ENCODE measurements at places on chromosomes 1 and 21.

DNA sequence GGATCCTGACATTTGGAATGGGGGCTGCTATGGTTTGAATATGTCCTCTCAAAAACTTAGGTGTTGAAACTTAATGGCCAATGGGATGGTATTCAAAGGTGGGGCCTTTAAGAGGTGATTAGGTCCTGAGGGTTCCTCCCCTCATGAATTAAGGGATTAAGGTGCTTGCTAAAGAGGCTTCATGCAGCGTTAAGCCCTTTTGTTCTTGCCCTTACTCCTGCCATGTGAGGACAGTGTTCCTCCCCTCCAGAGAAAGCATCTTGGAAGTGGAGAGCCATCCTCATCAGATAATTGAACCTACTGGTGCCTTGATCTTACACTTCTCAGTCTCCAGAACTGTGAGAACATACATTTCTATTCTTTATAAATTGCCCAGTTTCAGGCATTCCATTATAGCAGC lies 146.6 kb downstream of the KCNJ6 start:
- DNase-seq = no peak

GRCh38 chr21:42277593-42277992 lies 37.6 kb downstream of the TFF3 start:
- no peak for DNase-seq

- DNase-seq = no peak
Measured at GRCh38 chr1:109214695-109215623, 1.2 kb downstream of the SARS1 start.

DNA sequence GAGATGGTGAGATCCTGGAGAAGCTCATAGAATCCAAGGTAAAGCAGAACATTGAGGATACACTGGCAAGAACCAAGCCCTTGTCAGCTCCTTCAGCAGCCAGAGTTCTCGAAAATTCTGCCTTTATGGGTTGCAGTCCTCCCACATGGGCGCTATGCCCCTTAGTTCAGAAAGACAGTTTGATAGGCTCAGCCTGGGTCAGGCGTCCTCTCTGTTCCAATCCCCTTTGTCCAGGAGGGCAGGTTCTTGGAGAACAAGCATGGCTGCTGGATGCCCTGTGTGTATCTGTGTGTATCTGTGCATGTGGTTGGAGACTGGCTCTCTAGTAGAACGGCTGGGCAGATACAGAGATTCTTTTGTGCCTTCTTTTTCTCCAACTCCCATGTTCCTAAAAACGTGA lies 8.0 kb upstream of the NBL1 start:
- no peak for DNase-seq

DNA sequence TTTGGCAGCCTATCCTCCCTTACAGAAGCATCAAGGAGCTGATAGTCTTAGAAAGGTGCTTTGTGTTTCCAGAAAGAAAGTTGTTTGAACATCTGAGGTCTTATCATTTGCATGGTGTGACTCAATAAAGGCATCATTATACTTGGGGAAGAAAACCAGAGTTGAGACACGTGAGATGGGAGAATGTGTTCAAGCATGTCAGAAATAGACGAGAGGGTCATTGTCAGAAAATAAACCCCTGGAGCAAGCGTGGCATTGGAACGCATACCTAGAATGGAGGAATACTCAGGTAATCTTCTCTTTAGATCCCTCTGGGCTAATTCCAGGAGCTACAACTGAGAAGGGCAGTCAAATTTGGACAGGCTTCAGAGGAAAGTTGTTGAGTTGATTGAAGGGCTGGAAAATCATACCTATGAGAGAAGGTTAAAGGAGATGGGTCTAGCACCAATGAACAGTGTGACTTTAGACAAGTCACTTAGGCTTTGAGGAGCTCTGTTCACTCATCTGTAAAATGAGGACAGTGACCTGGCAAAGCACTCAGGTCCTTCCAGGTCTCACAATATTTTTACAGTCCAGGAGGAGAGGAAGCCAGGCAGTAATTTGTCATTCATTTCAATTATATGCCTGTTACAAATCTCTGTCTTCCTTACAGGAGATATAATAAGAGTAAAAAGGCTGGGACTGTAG lies 101.3 kb upstream of the C1orf21 start:
- DNase-seq = no peak

DNA sequence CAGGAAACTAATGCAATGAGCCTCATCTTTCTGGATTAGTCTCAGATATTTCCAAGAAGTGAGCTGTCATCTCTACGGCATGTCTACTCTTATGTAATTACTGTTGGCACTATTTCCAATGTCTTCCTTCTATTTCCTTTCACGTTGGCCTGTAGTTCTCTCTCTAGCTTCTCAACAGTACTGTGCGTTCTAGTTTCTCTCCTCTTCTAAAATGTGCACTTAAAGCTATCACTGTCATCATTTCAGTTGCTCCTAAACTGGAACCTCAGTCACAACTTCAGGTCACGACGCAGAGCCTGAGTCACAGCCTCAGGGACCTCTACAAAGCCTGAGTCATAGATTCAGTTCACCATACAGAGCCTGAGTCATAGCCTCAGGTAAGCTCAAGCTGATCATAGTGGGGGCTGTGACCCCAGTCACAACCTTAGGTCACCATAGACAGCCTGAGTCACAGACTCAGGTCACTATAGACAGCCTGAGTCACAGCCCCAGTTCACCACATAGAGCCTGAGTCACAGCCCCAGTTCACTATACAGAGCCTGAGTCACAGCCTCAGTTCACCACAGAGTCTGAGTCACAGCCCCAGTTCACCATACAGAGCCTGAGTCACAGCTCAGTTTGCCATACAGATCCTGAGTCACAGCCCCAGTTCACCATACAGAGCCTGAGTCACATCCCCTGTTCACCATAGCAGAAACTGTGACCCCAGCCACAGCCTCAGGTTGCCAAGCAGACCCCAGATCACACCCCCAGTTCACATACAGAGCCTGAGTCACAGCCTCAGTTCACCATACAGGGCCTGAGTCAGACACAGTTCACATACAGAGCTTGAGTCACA lies 13.0 kb downstream of the WNT9A start:
- no peak for DNase-seq

- peak; percentile 25 for DNase-seq
Measured at GRCh38 chr1:244242446-244242845, 191.4 kb downstream of the ZBTB18 start.

- no peak for DNase-seq
Measured at GRCh38 chr1:153032677-153033308, 1.8 kb downstream of the SPRR1B start.

DNA sequence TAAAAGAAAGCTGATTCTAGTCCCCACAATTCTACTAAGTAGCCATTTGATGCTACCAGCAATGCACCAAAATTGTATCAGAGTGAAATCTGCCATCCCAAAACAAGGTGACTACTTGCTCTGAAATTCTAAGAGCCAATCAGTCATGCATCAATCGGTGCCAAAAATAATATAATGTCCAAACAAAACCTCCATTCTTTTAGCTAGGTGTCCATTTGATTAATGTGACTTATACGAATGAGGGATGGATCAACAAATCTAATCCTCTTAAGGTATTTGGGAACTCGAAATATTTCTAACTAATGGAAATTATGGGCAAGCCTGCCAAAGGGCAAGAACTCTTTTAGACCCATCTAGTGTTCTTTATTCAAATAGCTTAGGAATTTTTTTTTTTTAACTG lies 66.4 kb upstream of the NEK2 start:
- no peak for DNase-seq

DNA sequence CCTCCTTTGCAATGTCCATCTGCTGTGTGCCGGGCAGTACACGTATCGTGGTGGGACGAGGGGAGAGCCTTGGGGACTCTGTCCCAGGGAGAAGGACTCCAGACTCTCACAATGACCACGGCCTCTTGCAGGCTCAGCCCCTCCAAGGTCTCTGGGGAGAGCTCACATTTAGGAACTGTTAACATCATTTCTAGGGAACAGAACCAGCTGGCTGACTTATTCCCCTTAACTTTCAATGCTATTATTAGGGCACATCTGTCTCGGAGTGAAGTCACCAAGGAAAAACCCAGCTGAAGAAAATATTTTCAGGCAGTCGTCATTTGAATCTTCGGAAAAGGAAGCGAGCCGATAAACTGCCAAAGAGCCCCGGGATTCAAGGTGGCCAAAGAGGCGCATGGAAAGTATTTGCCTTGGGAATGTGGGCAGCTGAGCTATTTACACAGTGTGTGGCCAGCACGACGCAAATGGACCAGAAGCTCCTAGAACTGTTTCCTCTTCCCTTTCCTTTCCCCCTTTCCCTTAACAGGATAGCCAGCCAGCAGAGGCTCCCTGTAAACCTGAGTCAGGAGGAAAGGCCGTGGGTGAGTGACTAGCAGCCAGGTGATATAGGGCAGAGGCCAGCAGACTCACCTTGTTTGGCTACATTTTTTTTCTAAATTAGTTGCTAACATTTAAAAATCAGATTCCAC lies 74.5 kb downstream of the ITPKB start:
- DNase-seq = no peak

DNA sequence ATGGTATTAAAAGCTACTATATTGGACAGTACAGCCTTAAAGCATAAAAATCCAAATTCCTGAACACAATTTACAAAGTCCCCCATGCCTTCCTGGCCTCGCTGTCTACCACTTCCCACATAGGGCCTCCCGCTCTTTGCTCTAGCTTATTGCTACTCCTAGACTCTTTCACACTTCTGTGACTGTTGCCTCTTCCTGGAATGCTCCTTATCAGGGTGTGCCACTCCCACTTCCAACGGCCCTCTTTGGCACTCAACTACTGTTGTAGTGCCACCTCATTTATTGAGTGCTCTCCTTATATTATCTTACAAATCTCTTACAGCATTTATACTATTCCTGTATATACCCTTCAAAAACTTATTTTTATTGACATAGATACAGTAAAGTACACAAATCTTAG lies 4.8 kb downstream of the SARS1 start:
- DNase-seq = no peak

GRCh38 chr1:214165850-214166374 lies 115.0 kb upstream of the SMYD2 start:
- DNase-seq = no peak

DNA sequence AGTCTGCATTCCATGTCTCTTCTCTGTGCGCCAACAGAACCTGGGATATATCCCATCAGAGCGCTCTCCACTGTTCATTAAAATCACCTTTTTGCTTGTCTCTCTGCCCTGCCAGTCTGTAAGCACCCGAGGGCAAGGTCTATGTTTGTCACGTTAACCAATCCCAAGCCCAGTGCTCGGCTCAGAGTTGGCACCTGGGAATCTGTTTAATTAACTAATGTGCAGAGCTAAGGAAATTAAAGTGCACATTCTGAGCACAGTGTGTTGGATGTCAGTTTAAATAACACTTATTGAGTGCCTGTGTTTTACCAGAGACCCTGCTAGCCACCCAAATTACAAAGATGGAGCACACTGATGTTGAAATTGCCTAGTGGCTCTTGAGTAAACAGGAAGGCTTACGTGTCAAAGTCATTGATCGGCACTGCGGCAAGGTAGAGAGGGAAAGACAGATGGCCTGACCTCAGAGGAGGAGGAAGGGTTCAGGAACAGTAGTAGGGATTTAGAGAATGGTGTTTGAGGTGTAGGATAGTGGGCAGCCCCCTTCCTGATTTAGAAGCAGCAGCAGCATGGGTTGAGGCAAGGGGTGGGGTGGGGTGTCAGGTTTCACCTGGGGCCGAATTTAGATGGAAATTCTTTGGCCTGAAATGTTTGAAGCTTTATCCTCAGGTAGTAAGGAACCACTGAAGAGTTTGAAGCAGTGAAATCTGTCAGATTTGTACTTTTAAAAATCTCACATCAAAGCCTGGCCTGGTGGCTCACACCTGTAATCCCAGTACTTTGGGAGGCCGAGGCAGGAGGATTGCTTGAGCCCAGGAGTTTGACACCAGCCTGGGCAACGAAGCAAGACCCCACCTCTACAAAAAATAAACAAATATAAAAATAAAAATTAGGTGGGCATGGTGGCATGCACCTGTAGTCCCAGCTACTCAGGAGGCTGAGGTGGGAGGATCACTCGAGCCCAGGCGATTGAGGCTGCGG lies 7.7 kb downstream of the ARMH1 start:
- no peak for DNase-seq

DNA sequence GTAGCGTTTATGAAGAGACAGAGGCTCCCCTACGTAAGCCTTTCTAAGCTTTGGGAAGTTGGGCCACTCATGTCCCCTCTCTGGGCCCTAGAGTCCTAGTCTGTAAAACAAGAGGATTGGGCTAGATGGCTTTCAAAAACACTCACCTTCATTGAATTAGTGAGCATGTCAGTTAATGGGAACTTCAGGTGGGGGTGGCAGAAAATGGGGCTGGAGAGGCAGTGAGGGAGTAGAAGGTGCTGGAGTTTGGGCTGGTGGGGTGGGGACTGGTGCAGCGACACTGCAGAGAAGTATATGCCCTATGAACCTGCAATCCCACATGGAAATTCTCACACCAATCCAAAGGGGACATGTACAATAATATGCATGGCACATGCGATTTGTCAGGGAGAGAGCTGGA lies 182.7 kb downstream of the C1orf94 start:
- no peak for DNase-seq

- DNase-seq = no peak
Measured at GRCh38 chr1:21568006-21568746, 59.0 kb downstream of the ALPL start.

GRCh38 chr1:213374369-213374768 lies 323.3 kb downstream of the RPS6KC1 start:
- DNase-seq = peak; percentile 72

- no peak for DNase-seq
Measured at GRCh38 chr21:27674041-27674615, 707.2 kb upstream of the ADAMTS5 start.

GRCh38 chr1:151989211-151989862 lies 4.3 kb downstream of the S100A10 start:
- no peak for DNase-seq

DNA sequence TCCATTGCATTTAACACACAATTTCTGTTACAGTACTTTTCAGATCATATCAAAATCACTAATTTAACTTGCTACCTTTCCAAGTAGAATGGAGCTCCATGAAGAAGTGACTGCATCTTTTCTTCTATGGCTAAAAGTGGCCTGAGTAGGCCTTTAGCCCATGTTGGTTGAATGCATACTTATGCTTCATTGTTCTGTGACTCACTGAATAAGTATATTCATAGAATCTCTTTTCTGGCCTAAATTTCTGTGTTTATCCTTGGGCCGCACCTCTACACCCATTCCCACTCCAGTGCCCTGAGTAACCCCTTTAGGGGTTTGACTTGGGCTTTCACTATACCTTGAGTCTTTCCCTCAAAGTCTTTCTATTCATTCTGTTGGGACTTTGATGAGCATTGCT lies 42.1 kb upstream of the ARHGAP29 start:
- no peak for DNase-seq

DNA sequence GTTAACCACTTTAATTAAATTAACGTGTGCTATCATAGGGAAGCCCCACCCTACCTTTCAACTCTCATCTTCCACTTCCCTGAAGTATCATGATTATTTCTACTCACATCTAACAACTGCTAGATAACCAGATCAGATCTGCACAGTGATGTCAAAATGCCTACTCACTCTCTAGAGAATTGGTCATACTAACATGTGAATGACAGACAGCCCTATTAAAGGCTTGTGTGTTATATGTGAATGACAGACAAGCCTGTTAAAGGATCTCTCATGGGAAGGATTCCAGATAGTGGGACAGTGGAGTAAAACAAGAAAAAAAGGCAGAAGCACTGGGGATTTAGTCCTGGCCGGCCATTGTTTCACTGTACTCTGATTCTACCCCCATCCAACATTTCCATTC lies 12.6 kb downstream of the VTCN1 start:
- DNase-seq = no peak

GRCh38 chr21:34673006-34673405 lies 4.2 kb downstream of the CLIC6 start:
- no peak for DNase-seq
